ENCODE measurements at places on chromosomes 2 and 18.

DNA sequence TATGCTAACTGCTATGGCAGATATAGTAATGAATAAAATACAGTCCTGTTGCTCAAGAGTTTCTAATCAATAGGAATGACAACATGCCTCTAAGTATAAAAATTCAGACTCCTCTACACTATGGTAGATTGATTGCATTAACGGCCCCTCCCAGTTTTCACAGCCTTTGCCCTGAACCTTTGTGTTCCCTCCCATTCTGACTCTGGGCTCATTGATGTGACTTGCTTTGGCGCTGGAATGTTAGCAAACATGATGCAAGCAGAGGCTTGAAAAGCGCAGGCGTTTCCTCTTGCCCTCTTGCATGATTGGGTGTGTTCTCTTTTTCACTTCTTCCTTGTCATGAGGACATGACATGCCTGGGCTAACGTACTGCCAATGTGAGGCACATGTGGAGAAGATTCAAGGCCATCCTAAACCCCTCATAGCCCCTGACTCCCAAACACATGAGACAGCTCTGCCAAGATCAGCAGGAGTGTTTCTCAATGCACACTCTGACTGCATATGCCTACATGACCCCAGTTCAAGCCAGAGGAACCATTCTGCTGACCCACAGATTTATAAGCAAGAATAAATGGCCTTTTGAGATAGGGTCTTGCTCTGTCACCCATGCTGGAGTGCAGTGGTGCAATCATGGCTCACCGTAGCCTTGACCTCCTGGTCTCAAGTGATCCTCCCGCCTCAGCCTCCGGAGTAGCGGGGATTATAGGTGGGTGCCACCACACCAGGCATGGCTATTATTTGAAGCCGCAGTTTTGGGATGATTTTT lies 49.7 kb upstream of the CD28 start:
- DNase-seq: no peak

GRCh38 chr2:8486141-8486540 lies 195.7 kb upstream of the ID2 start:
- peak; percentile 37 for DNase-seq

- no peak for DNase-seq
Observed at GRCh38 chr2:138293045-138293444, 208.5 kb upstream of the SPOPL start.

DNA sequence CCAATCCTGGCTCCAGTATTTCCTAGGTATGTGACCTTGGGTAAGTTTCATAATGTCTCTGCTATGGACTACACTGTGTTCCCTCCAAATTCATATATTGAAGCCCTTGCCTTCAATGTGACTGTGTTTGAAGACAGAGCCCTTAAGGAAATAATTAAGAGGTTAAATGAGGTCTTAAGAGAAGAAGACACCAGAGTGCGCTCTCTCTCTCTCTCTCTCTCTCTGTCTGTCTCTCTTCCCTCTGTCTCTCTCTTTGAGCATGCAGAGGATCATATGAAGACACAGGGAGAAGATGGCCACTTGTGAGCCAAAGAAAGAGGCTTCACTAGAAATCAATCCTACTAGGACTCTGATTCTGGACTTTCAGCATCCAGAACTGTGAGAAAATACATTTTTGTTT lies 52.2 kb downstream of the NXPH2 start:
- no peak for DNase-seq

GRCh38 chr2:129428086-129428660 lies 551.3 kb upstream of the RAB6C start:
- DNase-seq: no peak

- DNase-seq: no peak
Observed at GRCh38 chr18:11005528-11005927, 143.8 kb downstream of the PIEZO2 start.

DNA sequence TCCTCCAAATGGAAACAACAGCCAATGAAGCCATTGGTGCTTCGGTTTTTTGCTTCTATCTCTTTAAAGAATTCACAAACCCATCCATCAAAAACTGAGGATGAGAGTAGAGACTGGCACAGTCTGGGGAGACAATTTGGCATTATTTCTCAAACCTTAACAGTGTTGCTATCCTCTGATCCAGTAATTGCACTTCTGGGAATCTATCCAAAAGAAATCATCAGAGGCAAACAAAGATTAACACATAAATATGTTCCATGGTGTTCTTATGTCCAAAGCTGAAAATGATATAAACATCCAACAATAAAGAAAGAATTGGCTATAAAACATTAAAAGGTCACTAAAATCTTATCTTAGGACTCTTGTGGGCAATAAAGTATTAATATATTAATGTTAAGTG lies 35.1 kb downstream of the REEP1 start:
- no peak for DNase-seq

DNA sequence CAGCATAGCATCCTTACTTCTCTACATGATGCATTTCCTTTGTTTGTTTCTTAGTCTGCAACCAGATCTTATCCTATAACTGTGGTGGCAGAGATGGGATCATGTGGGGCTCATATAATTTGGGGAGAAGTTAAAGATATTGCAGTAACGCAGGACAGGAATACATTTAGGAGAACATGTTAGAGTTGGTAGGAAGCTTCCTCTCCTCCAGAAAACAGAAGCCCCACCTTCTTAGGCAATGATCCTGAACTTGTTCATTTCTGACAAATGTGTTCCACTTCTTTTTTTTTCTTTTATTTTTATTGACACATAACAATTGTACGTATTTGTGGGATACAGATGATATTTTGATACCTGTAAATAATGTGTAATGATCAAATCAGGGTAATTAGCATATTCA lies 99.9 kb downstream of the VSNL1 start:
- DNase-seq: no peak

DNA sequence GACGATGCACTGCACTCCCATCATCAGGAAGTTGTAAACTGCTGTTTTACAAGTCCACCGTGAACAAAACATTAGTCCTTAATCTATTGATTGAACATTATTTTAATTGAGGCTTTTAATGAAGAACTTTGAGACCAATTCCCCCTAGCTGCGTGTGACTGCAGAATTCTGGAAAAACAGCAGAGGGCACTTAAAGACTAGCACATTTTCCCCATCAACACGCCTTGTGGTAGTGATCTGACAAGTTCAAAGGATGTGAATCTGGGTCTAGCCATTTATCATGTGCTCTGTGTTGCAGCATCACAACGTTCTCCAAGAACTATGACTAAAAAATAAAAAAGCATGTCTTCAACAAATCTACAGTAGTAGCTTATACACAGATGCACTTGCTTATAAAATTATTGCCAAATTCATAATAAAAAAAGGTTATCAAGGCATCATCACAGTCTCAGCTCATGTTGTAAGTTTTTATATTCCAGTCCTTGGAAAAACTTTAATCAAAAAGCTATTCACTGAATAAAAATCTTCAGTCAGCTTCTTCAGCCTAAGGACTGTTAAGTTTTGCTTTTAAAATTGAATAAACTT lies 35.8 kb downstream of the SKOR2 start:
- DNase-seq: peak; percentile 13

- DNase-seq: no peak
Observed at GRCh38 chr2:28185891-28186290, 206.8 kb upstream of the FOSL2 start.

GRCh38 chr2:69979902-69980807 lies 18.7 kb upstream of the ASPRV1 start:
- no peak for DNase-seq

DNA sequence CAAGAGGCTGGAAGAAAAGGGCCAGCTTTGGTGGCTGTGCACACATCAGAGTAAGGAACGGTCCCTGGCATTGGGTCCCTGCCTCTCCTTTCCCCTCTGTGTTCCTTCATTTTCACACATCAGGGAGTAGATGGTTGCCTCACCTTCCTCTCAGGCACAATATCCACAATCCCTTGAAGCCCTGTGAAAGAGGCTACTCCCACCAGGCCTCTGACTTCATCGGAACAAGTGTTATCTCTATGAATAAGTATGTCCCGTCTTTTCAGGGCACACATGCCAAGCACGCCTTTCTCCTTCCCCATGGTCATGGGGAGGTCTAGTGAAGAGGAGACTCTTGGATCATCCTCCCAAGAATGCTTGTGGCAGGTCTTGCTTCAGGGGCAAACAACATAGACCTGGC lies 61.2 kb upstream of the LMAN1 start:
- no peak for DNase-seq

GRCh38 chr2:73215254-73215653 lies 1.2 kb downstream of the SMYD5 start:
- no peak for DNase-seq

- DNase-seq: no peak
Observed at GRCh38 chr2:11687736-11688135, 17.7 kb upstream of the NTSR2 start.

GRCh38 chr2:220270481-220271070 lies 643.1 kb downstream of the SLC4A3 start:
- DNase-seq: no peak

GRCh38 chr2:165467921-165468320 lies 1.6 kb upstream of the CSRNP3 start:
- DNase-seq: no peak

- no peak for DNase-seq
Observed at GRCh38 chr2:122033778-122034177, 278.3 kb downstream of the TSN start.

DNA sequence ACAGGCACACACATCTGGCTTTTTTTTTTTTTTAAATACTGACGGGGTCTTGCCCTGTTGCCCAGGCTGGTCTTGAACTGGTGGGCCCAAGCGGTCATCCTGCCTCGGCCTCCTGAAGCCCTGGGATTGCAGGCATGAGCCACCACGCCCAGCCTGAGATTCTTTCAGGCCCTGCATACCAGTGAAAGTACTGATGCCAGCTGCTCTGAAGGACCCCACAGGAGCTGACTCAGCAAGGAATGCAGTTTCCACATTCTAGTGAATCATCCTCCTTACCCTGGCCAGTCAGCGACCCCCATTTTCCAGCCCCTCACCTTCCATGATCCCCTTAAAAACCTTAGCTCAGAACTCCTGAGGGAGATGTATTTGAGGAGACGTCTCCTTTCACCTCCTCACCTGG lies 5.8 kb upstream of the DTYMK start:
- no peak for DNase-seq

DNA sequence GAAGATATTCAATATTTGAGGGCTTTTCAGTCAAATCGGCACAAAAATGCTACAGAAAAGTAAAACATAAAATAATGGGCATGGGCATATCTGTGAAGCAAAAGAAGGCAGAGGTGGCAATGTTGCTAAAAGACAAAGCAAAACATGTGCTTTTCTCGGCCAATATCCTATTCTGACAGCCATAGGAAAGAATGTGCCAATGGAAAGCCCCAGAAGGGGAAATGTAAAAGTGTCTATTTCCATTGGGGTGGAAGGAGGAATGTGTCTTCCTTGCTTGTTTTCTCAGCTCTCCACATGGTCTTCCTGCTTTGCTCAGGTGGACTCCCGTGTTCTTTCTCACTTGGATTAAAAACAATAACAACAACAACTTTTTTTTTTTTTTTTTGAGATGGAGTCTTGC lies 13.7 kb upstream of the PER2 start:
- DNase-seq: no peak

GRCh38 chr2:121532347-121532766 lies 1.7 kb downstream of the RNU4ATAC start:
- no peak for DNase-seq

- DNase-seq: no peak
Observed at GRCh38 chr2:105804266-105804665, 59.6 kb downstream of the NCK2 start.

GRCh38 chr18:47979611-47980200 lies 49.2 kb upstream of the SMAD2 start:
- no peak for DNase-seq

GRCh38 chr18:70151614-70152013 lies 53.9 kb downstream of the RTTN start:
- DNase-seq: no peak

DNA sequence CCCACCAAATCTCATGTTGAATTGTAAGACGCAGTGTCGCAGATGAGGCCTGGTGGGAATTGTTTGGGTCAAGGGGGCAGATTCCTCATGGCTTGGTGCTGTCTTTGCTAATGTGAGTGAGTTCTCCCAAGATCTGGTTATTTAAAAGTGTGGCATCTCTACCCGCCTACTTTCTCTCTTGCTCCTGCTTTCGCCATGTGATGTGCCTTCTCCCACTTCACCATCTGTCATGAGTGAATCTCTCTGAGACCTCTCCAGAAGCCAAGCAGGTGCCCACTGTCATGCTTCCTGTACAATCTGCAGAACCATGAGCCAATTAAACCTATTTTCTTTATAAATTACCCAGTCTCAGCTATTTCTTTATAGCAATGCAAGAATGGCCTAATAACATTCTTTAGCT lies 246.6 kb upstream of the CDH20 start:
- DNase-seq: no peak

GRCh38 chr2:85601771-85602475 lies 575 bp downstream of the TMEM150A start:
- DNase-seq: no peak

DNA sequence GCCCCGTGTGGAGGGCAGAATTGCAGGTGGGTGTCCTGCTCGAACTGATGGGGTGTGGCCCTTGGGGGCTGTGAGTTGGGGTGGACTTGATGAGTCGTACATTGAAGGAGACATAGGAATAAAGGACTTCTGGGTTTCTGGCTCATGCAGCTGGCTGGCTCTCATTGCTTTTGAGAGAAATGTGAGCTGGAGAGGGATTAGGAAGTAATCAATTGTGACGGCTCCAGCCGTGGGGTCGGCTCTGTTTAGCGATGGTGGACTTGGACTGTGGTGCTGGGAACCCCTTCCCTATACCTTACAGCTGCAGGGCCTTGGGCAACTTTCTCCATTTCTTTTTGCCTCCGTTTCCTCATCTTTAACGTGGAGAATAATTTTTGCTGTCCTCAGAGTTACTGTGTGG lies 9.2 kb downstream of the IMPA2 start:
- no peak for DNase-seq

GRCh38 chr18:13217466-13217961 lies 1.0 kb upstream of the LDLRAD4 start:
- DNase-seq: peak; percentile 51

DNA sequence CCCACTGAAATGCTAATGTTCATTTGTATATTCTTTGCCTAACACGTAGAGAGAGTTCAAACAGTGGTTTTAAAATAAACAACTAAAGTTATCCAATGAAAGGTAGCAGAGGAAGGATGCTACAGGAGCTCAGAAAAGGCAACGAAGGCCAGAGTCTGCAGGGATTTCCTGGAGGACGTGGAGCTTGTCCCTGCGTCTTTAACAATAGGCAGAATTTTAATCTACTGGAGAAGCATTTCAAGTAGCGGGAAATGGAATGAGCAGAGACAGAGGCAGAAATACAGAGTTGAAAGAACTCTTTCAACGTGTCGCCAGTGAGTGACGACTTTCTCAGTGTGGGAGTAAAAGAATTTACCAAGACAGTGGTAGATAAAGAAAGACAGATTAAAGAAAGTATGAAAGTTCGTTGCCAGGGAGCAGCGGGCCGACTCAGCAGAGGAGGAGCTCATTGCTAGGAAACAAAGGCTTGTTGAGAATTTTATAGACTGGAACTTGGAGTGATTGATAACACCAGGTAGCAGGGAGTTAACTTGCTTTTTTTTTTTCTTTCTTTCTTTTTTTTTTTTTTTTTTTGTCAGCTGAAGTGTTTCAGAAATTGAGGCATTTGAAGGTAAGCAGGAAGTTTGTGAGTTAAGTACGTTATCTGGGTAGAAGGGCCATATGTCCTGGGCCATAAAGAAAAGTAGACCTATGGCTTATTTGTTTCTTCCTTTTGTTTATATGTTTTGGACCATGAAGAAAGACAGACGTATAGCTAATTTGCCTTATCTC lies 625 bp upstream of the NBAS start:
- DNase-seq: peak; percentile 30

Data from CD4-positive, alpha-beta T cell treated with Interleukin-12 subunit alpha and Interleukin-12 subunit beta, for 1 hour (primary cell).